ENCODE measurements at places on chromosomes 6 and 20. TPM values are rescaled to one million over a fixed set of nuclear protein-coding genes. Genes with fewer than 3 reads are reported as not detected.

- no peak for DNase-seq
Measured at GRCh38 chr20:36173451-36173933, 19.0 kb downstream of the EPB41L1 start.

Gene BMP6
- 5.3 TPM for total RNA-seq

- DNase-seq, result no peak
Measured at GRCh38 chr20:50085481-50086365, 27.2 kb downstream of the UBE2V1 start.

DNA sequence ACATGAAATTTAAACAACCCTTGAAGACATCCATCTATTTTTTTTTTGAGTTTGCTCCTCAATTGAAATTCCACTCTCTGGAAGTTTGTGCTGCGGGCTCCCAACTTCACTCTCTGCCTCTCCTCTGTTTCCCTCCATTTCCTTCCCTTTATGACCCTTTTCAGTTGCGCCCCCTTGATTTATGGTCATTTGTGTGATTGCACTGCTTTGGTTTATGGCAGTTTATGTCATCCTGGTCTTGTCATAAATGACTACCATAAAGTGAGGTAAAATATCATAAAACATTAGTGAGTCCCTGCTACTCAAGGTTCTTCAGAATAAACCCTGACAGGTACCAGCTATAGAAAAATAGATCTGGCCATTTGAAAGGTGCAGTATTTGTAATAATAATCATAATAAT lies 348.3 kb upstream of the ZFP64 start:
- DNase-seq, result no peak

Gene SEL1L2
- not detected for total RNA-seq
